Hematopoietic multipotent progenitor cell (in vitro differentiated cells): ENCODE measurements at places on chromosomes 11 and 22. TPM values are rescaled to one million over a fixed set of nuclear protein-coding genes. Genes with fewer than 3 reads are reported as not detected.

GRCh38 chr11:102478673-102479299, 26.2 kb upstream of the TMEM123 start:
- no peak for DNase-seq

The TMEM45B gene
- 0.27 TPM for total RNA-seq

The FLRT1 gene
- under 0.01 TPM for total RNA-seq

DNA sequence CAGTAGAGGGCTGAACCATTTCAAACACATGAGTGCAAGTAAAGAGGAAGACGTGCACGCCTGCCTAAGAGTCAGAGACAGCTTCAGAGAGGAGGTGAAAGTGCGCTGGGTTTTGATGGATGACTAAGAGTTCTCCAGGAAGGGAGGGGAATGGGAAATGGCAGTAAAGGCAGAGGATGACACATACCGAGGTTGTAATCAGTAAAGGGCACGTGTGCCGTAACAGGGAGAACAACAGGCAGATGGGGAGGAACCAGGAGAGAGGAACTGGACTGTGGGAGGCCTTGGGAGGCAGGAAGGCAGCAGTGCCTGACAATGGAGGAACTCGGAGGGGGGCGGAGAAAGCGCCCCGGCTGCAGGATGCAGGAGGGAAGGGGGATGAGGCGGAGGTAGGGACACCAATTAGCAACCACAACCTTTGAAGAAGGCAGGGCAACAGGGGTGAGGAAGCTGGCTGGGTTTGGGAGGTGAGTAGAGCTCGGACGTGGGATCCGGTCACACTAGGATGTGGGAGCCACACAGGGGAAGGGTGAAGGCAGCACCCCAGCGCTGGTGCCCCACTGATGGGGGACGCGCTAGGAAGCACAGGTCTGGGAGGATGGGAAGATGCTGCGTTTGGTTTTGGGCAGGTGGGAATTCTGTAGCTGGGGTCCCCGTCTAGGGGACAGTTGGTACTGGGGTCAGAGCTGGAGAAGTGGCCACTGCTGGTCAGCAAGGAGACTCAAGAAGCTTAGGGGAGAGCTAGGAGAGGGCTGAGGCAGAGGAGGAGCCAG, 67.4 kb downstream of the SCUBE1 start:
- no peak for DNase-seq

The ZC3H12C gene
- 11.8 TPM for total RNA-seq

The TENM4 gene
- total RNA-seq = under 0.01 TPM
